ENCODE measurements at places on chromosomes 4 and X.

GRCh38 chr4:183328832-183329231 lies 6.6 kb upstream of the CLDN24 start:
- no peak for DNase-seq

GRCh38 chr4:38128478-38129459 lies 168.6 kb downstream of the PTTG2 start:
- DNase-seq: no peak

GRCh38 chr4:121711263-121712000 lies 14.7 kb upstream of the ANXA5 start:
- DNase-seq: peak; percentile 7

GRCh38 chrX:13093529-13094140 lies 49.2 kb upstream of the FAM9C start:
- no peak for DNase-seq

DNA sequence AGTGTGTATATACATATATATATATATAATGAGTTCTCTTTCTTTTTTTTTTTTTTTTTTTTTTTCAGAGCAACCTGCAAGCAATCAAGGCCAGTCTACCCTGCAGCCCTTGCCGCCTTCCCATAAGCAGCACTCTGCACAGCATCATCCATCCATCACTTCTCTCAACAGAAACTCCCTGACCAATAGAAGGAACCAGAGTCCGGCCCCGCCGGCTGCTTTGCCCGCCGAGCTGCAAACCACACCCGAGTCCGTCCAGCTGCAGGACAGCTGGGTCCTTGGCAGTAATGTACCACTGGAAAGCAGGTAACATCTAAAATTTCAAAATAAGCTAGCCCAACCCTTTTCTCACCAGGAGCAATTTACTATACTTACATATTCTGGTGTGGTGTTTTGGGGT lies 316.3 kb downstream of the DCTD start:
- DNase-seq: no peak

- DNase-seq: no peak
These were observed 6.5 kb downstream of the UGT2B17 start for GRCh38 chr4:68569466-68570121.

- peak; percentile 57 for DNase-seq
These were observed 19.8 kb downstream of the TSPAN5 start for GRCh38 chr4:98638661-98639060.

Measured in anterior cingulate cortex (tissue), 58 donors.